Endothelial cell (in vitro differentiated cells): ENCODE measurements at places on chromosomes 7 and 10. TPM values are rescaled to one million over a fixed set of nuclear protein-coding genes. Genes with fewer than 3 reads are reported as not detected.

DNA sequence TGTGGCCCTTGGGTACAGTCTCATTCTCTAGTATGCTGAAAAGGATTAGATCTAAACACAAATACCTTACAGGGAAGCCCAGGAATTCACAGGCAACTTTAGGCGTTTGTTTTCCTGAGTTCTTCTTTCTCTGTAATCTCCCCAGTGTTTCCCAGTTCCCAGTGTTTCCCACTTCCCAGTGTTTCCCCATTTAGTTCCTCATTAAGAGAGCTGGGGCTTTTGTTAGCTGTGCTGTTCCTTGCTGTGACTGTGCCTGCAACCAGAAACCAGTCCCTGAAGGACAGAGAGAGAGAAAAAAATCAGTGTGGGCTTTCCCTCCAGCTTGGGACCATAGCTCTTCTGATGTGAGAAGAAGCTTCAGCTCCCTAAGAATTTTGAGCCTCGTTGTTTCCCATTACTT lies 802.9 kb upstream of the COBL start:
- no peak for DNase-seq

DNA sequence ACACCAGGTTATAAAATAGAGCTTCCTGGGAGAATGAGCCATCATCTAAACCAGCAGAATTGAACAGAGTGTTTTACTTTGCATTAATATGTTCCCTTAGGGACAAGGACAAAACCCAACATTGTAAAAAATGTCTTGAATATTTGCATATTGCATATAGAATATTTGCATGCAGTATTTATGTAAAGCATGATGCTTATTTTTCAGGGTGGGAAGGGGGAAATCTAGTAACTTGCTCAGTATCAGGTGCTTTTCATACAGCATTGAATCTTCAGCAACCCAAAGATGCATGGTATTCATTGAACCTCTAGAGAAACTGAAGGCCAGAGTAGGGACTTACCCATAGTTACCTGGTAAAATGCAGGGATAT lies 409.2 kb upstream of the ZMIZ1 start:
- no peak for DNase-seq

The VSTM4 gene
- total RNA-seq: 0.38 TPM

DNA sequence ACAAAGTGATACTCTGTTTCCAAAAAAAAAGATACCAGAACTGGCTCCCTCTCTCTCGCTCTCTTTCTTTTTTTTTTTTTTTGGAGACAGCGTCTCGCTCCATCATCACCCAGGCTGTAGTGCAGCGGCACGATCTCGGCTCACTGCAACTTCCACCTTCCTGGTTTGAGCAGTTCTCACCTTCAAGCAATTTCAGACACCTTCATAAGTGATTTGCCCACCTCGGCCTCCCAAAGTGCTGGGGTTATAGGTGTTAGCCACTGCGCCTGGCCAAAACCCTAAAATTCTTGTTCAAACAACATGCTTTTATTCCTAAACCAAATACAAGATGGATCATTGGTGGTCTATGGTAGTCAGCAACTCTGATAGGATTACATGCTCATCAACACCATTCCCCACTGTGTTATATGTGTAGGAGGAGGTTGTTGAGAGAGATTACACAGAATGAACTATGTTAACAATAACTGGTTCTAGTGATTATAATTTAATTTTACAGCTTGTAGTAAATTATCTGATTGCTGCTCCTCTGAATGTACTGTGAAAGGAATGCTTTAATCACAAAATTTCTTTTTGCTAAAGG lies 15.5 kb downstream of the ACBD5 start:
- no peak for DNase-seq
